ENCODE measurements at places on chromosomes 2 and 18.

GRCh38 chr2:43441195-43441594, 154.6 kb downstream of the THADA start:
- no peak for DNase-seq

DNA sequence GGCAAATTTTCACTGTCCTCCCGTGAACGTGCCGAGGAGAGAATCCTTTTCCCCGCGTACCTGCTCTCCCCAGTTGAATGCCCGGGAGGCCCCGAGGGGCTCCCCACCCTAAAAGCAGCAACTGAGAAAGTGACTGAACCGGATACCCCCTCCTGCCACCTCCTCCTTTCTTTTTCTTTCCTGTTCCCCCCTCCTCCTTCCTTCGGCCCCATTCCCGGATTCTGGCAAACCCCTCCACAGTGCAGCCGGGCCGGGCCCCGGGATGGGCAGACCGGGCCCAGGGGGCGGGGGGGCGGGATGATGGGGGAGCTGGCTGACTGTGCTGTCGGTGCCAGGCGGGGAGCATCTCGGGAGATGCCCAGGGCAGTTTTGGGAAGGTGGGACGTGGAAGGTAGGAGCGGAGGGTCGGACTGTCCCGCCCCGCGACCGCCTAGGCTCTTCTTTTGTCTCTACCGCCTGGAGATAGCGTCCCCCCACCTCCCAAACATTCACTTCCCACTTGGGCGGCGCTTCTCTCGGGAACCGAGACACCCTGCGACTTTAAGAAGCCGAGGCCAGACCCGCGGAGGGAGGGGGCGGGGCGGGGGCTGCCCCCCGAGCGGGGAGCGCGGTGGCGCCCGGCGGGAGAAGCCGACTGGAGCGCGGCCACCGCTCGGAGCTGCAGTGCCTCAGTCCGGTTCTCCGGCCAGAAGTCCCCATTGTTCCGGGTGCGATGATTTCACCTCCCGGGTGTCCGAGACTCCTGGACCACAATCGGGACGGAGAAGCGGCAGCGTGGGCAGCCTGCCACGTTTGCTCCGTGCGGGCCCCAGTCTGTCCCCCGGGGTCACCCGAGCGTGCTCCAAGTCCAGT, 8.2 kb downstream of the DLX2 start:
- peak; percentile 44 for DNase-seq

GRCh38 chr2:70094171-70094977, 7.1 kb downstream of the PCBP1 start:
- DNase-seq: no peak

GRCh38 chr2:200814276-200814815, 2.6 kb downstream of the BZW1 start:
- no peak for DNase-seq

DNA sequence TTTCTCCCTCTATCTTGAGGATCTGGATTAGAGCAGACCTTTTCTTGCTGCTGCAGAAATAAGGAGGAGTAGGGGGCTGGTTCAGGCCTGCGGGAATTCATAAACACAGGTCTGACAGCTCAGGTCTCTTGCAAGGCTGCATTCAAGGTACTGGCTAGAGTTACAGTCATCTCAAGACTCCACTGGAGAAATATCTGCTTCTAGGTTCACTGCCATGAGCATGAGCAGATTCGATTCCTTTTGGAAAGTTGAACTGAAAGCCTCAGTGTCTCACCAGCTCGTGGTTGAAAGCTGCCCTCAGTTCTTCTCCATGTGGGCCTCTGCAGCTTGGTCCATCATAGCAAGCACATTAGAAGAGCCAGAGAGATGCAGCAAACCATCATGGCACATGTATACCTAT, 124.4 kb upstream of the SETBP1 start:
- no peak for DNase-seq

DNA sequence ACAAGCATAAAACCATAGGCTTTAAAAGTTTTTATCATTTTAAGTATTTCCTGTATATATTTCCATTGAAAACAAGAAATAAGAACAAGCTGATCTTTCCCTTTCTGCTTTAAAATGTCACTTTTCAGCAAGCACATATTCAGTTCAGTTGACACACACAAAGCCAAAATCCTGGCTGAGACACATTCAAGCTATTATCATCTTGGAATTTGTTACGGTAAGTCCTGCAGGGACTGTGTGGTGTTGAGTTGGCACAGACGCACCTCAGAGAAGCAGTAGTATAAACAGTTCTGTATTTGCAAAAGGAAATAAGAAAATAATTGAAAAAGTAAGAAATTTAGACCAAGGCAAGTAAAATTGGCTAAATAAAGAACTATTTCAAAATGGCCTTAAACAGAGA, 10.4 kb upstream of the DAW1 start:
- DNase-seq: no peak

DNA sequence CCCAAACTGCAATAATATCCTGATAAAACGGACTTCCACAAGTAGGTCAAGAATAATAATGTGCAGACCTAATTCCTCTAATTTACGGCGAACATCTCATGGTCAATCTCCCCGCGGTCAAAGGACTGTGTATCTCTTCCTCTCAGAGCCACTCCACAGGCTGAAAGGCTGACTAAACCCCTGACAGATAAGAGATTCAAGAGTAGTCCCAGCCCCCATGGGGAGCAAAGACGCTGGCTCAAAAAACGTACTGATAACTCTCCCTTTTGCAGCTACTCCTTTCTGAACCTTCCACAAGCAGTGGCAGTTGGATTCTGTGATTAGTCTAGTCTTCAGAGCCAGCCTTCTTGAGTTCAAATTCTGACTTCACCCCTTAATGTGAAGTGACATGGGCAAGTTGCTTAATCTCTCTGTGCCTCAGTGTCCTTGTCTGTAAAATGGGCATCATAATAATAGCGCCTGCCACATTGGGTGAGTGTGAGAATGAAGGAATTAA, 19.7 kb upstream of the IL18R1 start:
- no peak for DNase-seq

GRCh38 chr2:45816272-45816671, 164.8 kb downstream of the PRKCE start:
- DNase-seq: no peak

GRCh38 chr2:183123959-183124221, 353 bp upstream of the NUP35 start:
- no peak for DNase-seq

GRCh38 chr2:8569332-8569930, 112.4 kb upstream of the ID2 start:
- DNase-seq: no peak

DNA sequence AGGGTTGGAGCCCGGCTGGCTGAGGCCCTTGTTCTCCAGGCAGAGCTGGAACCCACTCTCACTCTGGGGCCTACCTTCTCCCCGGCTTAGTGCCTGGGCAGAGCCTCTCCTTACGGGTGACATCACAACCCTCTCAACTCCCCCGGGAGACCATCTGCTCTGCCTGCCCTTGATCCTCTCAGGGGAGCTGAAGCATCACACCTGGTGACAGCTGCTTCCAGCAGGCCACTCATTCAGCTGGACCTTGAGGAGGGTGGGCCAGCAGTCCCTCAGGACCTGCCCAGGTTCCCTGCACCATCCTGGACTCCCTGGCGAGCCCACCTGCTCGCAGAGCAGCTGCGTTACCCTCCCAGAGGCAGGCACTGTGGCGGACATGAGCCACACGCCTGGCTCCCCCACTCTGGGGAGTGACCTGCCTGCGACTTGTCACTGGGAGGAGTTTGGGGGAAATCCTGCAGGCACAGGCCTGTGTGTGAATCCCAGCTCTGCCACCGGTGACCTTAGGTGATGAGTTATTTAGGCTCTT, 13.1 kb downstream of the HS6ST1 start:
- no peak for DNase-seq

DNA sequence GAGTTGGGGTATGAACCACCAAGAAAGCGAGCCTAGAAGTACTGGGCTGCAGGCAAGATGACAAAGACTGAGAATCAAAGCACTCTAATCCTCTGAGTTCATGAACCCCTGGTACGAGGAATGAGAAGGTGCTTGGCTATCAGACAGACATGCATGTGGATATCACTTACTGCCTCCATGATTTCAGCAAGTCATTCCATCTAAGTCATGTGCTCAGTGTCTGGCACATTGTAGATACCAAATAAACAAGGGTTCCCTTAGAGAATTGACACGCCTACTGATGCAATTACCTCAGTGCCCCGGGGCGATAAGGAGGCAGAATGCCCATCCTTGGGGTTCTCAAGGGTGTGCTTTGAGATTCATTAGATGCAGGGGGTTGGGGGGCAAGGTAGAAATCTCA, 125.6 kb upstream of the PKDCC start:
- no peak for DNase-seq

DNA sequence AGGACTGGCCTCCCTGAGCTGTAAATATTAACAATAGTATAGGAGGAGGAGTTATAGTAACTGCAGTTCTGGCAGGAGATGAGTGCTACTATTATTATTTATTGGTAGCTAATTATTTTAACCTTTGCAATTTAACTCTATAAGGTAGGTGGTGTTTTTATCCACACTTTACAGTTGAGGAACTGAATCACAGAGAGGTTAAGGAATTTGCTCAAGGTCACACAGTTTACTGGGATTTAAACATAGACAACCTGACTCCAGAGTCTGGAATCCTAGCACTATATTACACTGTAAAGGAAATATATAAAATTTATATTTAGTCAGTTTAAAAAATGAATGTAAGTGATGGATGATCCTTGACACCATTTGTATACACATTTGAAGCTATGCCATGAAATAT, 2.1 kb downstream of the ERICH2 start:
- DNase-seq: no peak

DNA sequence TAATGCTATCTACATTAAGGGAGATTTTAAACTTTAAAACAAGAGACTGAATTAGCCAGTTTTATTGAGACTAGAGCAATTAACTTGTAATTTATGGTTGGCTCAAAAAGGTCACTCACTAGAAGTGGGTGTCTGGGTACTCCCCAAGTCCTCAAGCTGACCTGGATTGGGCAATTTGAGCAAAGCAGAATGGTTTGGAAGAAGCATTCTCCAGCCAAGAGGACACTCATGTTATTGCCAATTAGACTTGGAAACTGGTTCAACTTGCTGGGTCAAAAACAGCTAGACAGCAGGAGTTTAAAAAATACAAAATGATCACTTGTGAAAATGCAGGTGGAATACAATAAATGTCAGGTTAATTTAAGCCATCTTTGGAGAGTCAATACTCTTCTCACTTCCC, 29.5 kb upstream of the MYO1B start:
- DNase-seq: no peak

DNA sequence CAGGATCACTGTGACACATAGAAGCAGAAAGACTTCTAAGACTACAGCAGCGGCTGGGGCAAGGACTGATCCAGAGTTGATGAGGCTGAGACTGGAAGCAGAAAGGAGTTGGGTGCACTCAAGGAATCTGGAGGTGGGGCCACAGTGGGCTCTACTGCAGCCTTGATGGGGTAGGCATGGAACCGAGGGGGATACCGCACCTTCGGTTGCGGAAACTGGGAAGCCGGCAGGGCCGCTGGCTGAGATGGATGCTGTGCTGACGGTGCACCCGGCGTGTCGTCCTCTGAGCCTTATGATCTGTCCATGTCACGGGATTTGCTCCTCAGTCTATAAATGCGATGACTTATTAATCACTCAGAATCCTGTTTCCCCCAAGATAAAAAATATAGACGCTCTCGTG, 473.5 kb upstream of the MYT1L start:
- no peak for DNase-seq

GRCh38 chr18:2009942-2010697, 561.2 kb downstream of the METTL4 start:
- no peak for DNase-seq

GRCh38 chr2:73081181-73081671, 9.7 kb upstream of the SFXN5 start:
- peak; percentile 52 for DNase-seq

DNA sequence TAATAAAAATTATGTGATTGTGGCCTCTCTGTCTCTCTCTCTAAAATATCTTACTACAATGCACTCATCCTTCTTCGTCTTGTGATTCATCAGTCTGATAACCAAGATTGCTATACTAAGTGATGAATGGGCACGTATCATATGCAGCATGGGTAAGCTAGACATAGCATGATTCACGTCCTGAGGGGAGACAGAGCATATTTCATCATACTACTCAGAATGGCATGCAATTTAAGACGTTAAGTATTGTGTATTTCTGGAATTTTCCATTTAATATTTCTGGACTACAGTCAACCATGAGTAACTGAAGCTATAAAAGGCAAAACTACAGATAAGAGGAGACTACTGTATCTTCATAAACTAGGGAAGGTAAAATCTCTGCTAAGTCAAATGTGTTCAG, 97.0 kb upstream of the CD226 start:
- no peak for DNase-seq

- DNase-seq: no peak
Measured at GRCh38 chr18:2326999-2327398, 244.3 kb downstream of the METTL4 start.

DNA sequence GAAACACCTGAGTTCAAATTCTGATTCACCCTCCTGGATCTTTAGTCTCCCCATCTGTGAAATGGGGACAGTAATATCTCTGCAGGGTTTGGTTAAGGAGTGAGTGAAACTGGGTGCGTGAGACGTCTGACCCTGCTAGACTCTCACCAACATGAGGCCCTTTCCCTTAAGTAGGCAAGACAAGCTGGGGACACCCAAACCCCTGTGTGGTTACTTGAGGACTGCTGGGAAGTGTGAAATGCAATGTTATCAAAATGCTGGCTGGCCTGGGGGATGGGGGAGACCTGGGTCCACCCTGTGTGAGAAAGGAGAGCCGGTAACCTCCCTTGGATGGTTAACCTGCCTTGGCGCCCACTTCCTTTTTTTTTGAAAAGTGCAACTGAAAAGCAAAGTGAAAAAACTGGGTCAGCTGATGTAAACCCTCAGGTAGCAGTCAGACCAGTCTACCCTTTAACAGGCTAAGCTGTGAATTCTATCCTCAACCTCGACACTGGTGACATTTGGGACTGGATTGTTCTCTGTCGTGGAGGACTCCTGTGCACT, 82.3 kb downstream of the INPP5D start:
- no peak for DNase-seq
